Transverse colon (tissue), 4 donors: ENCODE measurements at places on chromosomes 4 and X. TPM values are rescaled to one million over a fixed set of nuclear protein-coding genes. Genes with fewer than 3 reads are reported as not detected.

SPANXD gene
- total RNA-seq: not detected

DNA sequence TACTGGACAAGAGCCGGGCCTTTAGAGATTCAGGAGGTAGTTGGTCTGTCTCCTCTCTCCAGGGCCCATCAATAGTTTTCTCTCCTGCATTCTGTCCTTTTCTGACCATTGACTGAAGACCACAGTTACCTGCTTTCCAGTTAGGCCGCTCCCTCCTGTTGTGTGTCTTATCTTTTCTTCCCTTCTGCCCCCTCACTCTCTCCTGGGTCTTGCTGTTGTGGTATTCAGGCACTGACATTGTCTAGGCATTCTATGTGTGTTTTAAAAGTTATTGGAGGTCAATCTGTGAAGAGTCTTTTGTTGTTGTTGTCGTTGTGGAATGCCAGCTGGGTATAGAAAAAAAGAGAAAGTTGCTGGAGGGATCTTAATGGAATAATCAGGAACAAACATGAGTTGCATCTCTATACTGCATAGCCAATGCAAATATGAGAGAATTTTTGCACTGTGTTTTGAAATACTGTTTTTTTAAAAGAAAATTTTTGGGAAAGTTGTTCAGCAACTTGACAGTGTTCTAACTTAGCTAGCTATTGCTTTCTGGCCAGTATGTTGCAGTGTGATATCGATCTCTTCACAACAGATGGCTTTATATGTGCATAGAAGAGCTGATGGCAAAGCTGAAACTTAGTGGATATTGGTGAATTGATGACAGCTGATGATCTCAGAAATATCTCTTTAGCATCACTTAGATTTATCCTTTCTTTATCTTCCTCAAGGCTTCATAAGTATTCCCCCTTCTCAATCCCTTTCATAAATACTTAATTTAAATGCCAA lies 240.7 kb downstream of the C4orf33 start:
- no peaks in the 10 kb centered on the region for H3K36me3 ChIP-seq
- H3K4me3 ChIP-seq: no peak overlapping the region
- DNase-seq: no peak
- H3K27me3 ChIP-seq: no peaks in the 10 kb centered on the region

FAM9C gene
- total RNA-seq: not detected

PABPC4L gene
- not detected for total RNA-seq

DNA sequence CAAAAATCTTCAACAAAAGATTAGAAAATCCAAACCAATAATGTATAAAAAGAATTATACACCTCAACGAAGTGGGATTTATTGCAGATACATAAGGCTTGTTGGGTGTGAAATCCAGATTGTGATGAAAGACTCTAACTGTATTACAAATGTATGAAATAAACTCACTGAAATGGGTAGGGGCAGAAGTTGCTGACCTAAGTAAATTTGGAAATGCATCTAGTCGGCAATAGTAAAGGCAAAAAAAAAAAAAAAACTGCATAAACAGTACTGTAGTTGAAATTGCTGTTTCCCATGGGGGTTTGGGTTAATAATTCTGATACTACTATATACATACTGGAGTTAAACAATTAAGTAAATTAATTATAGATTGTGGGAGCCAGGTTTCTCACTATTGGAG lies 130.7 kb upstream of the MAGEB18 start:
- H3K27ac ChIP-seq: no peak overlapping the region
- H3K4me1 ChIP-seq: no peaks in the 10 kb centered on the region
- H3K27me3 ChIP-seq: no peaks in the 10 kb centered on the region
- no peaks in the 10 kb centered on the region for H3K36me3 ChIP-seq
- no peak for DNase-seq
- no peak overlapping the region for H3K4me3 ChIP-seq

TMSB15B gene
- not detected for total RNA-seq
